ENCODE measurements at places on chromosomes 3 and 15.

DNA sequence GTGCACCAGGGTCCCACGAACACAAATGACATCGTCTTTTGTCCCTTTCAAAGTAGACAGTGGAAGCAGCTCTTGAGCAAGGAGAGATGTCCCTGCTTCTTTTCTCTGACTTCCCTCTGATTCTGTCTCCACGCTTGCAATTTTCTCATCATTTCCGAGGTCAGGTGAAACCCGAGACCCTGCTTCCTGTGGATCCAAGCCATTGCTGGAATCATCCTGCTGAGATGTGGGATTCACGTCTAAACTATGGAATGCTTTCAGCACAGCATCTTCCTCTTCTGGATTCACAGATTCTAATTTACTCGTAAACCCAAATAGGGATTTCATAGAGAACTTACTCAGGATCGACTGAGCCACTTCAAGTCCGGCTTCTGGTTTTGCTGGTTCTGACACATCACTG, 127.1 kb downstream of the FMN1 start:
- no peak for DNase-seq

GRCh38 chr3:13865581-13865980, 14.3 kb downstream of the WNT7A start:
- DNase-seq = no peak

GRCh38 chr3:158753854-158754253, 21.6 kb upstream of the RARRES1 start:
- DNase-seq = no peak

DNA sequence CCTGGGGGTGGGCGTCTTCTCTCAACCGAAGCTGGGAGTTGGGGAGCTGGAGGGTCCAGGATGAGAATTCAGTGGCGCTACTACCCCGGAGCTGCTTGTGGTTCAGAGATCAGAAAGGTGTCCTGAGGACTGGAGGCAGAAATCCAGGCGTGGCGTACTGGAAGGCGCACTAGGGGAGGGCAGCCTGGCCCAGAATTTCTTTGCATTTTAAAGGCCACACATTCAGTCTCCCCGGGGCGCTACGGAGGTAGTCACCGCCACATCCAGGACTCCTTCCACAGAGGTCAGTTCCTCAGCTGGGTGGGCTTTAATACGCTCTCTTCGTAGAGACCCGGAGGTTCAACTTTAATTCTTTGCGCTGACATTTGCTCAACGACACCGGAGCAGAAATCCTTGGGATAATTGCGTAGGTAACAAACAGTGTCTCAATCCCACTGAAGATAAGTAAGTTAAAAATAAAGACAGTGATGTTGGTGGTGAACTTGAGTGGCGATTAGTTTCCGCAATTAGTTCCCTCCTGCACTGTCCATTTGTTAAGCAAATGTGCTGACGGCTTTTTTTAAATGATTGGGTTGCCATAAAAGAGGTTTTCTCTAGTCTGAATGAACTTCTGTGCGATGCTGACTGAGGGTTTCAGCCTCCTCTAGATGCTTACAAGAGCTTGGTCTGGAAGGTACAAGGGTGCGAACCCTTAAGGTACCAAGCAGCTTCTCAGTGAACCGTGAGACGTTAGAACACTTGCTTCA, 535 bp downstream of the MCTP2 start:
- DNase-seq = peak; percentile 64

DNA sequence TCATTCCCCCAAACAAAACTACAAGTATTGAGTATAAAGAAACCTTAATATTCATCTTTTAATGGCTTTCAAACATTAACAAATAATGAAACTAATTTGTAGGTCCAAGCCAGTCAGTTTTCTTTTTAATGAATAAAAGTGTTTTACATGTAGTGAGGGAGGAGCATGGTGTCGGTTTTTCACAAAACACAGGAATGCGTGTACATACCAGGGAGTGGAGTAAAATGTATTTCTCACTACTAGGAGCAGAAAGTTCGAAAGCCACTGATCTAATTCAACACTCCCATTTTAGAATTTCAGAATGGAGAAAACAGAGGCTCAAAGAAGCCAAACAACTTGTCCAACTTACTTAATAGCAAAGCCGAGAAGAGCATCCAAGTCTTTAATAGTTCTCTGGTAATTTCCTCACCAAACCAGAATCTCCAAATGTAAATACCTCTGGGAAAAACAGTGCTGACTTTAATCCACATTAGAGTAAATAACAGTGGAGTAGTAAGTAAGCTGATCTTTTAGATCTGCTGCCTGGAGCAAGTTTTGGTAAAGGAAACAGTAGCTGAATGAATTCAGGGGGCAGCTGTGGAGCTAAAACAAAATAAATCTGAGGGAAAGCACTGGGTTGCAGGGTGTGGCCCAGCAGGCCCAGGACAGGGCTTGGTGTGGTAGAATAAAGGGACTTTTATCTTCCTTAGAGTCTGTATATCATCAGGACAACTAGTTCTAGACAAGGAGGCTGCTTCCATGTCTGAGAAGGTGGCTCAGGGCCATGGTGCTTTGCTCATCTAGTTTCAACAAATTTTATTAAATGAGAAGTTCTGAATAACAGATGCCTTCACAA, 7.9 kb downstream of the ANP32A start:
- DNase-seq = no peak

GRCh38 chr3:193932136-193932535, 203.8 kb upstream of the HES1 start:
- no peak for DNase-seq

DNA sequence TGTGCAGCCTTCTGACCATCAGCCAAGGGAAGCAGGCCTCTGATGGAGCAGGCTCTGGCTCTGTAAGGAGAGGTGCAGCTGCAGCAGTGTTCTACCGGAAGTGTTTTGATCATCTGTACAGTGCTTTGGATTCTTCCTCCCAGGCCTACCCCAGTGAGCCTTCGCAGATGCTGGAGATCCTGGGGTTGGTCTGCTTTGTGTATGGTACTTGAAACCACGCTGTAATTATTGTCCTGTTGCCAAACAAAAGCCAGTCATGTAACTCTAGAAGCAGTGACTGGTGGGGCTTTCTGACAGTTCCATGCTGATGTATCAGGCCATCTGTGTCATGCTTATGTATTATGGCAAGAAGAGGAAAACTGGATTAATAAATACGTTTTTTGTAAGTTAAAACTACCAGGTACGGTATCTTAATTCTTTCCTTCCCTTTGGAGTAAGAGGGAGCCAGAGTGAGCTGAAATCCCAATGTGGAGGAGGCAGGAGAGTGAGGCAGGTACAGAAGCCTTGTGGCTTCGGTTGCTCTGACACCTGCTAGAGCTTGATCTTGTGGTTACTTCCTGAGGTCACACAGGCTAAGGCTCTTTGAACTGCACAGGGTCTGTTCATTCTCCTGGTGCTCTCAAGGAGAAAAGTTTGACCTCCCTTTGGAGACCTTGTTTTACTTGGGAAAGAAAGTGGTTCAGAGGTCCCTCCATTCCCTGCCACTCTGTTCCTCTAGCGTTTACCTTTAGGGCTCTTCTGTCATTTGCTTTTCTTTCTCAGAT, 3.7 kb downstream of the TMEM42 start:
- DNase-seq = no peak

DNA sequence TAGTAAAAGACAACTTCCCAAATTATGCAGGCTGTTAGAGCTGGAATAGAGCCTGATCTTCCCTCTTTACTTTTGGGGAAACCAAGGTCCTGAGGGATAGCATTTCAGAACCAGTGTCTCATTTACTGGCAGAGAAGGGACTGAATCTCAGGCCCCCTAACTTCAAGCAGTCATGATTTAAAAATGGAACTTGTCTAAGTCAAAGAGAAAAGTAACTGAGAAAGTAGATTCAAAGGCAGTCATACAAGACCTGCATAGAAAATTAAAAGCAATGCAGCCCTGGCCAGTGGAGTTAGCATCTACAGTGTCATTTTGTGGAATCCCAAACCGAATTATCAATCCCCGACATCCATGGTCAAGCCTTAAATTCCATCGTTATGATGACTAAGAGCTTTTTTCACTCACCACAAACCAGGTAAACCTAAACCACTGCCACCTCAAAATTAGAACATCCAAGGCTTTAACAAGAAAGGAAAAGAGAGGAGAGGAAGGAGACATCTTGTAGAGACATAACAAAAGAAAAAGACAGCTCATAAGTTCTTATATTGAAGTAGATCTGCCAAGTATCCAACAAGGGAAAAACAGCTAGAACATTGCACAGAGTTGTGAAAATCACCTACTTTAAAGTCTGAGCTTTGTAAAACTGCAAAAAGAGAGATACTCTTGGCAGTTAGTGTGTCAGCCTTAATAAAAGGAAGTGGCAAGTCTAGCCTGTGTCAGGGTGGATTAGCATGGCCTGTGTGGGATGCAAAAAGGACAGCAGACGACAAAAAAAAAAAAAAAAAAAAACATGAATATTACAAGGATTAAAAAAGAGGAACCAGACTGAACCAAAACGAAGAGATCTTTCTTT, 54.1 kb upstream of the CCR2 start:
- DNase-seq = peak; percentile 13

DNA sequence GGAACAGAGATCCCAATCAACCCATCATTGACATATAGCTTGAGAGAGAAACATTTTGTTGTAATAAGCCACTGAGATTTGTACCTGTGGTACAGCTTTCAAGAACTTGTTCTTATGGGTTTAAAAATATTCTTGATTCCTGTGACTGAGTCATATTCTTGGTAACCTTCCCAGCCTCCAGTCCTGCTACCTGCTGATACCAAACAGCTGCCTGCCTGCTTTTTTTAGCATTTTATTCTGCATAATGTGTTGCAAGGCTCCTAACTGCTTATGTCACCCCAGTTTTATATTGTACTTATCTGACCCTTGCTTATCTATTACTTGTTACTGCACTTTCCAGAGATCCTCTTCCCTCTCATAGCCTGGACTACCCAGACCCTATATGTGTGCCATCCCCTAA, 349.3 kb upstream of the SOX2 start:
- DNase-seq = no peak

DNA sequence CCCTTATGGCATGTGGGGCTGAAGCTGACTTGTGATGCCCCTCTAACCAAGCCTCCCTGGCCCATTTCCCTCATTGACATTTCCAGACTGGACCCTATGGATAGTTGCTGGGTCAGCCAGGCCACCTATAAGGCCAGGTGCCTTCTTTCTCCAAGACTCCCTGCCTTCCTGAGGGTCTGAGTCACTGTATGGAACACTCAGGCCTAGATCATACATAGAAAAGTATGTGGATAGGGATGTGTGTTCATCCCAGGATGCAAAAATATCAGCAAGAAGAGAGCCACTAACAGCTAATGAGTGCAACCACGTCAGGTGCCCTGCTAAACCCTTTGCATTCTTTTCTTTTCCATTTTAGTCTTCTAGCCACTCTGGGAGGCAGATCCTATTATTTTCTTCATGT, 168.4 kb upstream of the WNT5A start:
- no peak for DNase-seq

GRCh38 chr3:52896151-52896550, 1.2 kb downstream of the STIMATE start:
- DNase-seq = no peak

- DNase-seq = no peak
These were observed 39.5 kb upstream of the C3orf80 start for GRCh38 chr3:160185751-160186150.

GRCh38 chr15:39778021-39778420, 4.6 kb downstream of the FSIP1 start:
- DNase-seq = no peak

- no peak for DNase-seq
These were observed 38.1 kb downstream of the TRAK1 start for GRCh38 chr3:42129014-42129953.

- peak; percentile 70 for DNase-seq
These were observed 29.0 kb upstream of the FURIN start for GRCh38 chr15:90839187-90840071.

DNA sequence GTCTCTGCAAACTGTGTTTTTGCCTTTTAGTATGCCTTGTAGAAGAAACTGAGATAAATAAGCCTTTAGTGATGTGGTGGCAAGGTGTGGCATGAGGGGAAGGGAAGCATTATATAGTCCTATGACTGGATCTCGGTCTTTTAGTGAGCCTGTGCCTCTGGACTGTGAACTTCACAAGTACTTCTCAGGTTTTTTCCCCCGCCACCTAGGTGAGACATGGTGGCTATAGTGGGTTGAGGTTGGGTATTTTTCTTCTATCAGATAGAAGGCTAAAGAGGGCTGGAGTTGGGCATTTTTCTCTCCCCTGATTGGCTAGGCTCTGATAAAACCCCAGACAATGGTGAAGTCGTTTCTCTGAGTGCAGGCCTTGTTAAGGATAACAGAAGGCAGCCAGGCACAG, 38.7 kb upstream of the ZFAND6 start:
- no peak for DNase-seq

DNA sequence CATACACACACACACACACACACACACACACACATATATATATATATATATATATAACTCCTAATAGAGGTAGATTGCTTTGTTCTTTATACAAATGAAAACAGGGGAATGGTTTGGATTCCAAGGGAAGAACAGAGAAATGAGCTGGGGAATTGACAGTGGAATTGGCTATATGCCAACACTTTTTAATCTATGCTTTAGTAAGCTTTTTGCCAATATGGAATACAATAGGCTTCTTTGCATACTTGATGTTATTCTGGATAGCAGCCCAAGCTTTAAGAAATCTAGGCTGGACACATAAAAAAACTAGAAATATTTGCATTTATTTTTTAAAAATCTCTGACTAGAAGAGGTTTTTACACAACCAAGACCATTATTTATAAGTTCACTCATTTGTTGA, 334.2 kb upstream of the MDFIC2 start:
- no peak for DNase-seq

DNA sequence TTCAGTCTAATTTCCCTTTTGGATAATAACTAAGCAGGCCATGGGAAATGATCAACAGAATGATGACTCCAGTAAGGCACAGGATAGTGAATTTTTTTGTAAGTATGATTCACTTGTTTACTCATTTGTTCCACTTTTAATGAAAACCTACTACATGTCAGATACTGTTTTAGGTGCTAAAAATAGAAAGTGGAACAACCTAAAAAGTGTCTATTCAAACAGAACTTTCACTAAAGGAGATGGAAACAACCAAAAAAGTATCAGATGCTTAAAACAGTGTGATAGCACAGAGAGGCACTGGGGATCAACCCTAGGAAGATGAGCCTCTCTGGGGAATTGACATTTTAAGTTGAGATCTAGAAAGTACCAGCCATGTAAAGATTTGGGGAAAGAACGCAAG, 11.1 kb downstream of the RYK start:
- no peak for DNase-seq

DNA sequence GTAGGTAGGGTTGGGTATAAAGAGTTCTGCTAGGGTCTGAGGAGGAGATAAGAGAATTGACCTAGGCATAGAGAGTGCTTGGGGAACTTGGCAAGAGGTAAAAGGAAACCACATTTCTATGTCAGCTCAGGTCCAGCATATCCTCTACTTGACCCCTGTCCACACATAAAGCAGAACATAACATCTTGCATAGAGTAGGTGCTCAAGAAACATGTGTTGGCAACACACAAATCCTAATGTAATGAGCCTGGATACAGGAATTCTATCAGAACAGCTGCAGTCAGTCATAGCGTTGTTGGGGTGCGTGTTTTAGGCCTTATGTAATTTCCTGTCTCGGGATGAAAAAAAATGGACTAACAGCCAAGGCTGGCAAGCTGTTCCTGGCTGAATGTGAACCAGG, 35.0 kb upstream of the PLCL2 start:
- DNase-seq = no peak

GRCh38 chr15:60444289-60444912, 34.5 kb downstream of the ICE2 start:
- DNase-seq = peak; percentile 32

- peak; percentile 33 for DNase-seq
These were observed 3.1 kb upstream of the MESP2 start for GRCh38 chr15:89772932-89773583.
